ENCODE measurements at places on chromosomes 13 and 19.

DNA sequence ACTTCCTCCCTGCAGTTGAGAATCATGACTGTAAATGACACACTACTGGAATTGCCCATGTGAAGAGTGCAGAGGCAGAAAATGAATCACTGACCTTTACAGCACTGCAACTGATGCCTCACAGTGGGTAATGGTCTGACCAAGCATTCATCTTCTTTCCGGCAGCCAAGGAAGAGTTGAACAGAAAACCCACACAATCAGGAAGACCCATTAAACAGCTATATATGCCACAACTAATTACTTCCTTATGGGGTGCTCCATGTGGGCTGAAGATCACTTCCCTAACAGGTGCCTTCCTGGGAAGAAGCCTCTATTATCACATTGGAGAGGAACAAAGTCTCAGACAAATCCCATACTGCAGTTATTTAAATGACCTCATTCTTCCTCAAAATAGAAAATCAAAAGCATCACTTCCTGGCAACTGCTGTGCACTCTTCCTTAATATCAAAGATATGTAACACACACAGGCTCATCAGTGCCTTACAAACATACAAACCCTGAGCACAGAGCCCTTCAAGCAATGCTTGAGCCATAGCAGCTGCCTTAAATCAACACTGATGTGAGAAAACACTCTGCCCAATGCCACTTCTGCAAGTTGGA, 45.8 kb downstream of the RUBCNL start:
- no peak for DNase-seq

- DNase-seq = peak; percentile 93
These were observed 2.0 kb downstream of the REX1BD start for GRCh38 chr19:18590273-18591272.

DNA sequence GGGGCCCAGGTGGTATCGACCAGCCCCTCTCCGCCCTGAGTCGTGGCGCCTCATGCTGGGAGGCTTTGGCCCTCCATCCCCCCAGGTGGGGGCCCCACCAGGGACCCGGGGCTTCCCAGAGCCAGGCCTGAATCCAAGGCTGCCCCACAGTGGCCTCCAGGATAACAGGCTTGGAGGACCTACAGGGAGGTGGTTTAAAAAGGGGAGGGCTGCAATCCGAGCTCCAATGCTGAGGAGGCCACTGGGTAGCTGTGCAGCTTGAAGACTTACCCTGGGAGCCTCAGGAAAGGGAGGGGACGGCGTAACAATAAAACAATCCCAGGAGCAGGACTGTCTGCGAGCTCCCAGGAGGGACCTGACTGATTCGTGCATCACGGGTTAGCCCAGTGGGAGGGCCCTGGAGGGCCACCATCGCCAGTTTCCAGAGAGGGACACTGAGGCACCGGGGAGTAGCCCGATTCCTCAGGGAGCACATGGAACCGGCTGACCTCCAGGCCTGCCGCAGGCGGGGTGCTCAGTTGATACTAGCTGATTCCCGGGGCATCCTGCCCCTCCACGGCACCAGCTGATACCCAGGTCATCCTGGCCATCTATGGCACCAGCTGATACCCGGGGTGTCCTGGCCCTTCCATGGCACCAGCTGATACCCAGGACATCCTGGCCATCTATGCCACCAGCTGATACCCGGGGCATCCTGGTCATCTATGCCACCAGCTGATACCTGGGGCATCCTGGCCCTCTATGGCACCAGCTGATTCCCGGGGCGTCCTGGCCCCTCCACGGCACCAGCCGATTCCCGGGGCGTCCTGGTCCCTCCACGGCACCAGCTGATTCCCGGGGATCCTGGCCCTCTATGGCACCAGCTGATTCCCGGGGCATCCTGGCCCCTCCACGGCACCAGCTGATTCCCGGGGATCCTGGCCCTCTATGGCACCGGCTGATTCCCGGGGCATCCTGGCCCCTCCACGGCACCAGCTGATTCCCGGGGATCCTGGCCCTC, 3.7 kb upstream of the C2CD4C start:
- peak; percentile 92 for DNase-seq

DNA sequence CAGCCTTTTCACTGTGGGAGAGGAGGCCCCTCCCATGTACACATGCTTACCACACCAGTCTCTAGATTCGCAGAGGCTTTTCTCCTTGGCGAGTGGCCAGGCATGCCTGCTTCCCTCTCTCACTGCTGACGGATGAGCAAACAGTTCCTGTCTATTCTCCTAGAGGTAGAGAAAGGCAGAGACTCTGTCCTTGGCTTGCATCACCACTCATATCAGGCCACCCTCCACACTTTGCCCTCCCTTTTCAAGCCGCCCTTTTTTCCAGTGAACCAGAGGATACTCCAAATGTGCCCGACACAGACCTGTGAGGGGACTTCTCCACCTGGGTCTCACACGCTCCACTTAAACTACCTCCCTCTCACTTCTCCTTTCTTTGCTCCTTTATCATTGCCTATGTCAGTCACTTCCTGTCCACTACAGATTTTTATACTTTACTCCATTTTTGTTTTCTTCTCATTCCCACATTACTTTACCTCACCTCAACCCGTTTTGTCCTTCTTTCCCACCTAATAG, 284.6 kb downstream of the DNAJC15 start:
- DNase-seq = no peak

GRCh38 chr13:80428349-80429096, 87.6 kb upstream of the SPRY2 start:
- no peak for DNase-seq

DNA sequence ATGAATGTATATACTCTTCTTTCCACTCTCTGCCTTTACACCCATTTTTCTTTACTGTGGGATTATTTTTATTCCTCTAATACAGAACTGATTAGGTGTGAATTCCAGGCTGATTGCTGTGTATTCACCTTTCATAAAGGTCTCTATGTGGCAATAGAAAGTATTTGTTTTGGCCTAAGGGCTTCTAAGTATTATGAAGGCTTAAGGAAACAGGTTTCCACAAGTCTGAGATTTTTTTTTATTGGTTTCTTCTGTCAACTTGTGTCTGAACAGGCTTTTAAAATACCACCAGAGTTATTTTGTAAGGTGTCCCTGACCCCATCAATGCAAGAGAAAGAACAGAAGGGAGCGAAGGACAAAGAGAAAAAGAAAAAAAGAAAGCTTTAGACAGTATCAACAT, 1102.0 kb upstream of the SPRY2 start:
- DNase-seq = no peak

DNA sequence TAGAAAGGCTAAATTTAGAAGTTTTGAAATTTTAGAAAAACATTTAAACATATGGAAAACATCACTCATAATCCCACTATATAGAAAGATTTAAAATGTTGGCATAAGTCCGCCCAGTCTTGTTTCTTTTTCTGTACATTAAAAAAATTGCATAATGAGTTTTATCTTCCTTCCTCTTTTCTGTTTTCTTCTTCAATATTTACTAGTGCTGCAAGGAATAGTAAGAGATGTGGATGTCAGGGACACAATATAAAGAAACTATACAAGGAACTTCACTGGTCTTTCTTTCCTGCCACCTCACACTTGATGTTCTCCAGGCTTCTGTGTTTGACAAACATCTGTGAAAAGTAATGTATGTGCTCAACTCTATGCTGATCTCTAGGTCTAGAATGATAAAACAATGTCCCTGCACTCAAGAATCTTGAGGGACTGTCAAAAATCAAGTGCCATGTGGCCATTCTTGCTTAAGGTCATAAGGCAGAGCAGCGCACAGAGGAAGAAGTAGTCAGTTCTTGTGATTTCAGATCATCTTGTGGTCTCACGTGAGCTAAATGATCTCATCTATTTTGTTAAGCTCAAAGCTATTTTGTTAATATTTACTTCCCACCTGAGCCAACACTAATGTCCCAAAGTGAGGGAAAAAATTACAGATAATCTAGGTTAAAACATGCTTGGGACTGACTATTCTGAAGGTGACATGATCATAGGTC, 186.9 kb upstream of the OBI1 start:
- no peak for DNase-seq

GRCh38 chr13:67977066-67977465, 746.9 kb upstream of the PCDH9 start:
- no peak for DNase-seq

- no peak for DNase-seq
These were observed 1.1 kb upstream of the PRAM1 start for GRCh38 chr19:8503510-8503909.

- peak; percentile 59 for DNase-seq
These were observed 464.4 kb downstream of the ITGBL1 start for GRCh38 chr13:101916775-101917474.

DNA sequence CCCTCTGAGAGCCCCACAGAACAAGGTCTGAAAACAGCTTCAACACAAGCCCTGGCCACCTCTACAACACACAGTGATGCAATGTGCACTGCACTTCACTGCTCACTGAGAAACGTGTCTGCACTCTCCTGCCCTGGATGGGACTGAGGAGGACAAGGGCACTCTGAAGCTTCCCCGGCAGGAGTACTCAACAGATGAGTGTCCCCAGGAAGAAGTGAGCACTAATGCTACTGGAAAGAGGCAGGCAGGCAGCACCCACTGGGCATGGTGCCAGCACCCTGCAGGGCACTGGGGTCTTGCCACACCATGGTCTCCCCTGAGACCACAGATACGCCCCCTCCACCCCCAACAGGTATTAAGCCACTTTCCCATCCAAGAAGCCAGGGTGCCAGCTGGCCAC, 17.7 kb upstream of the SLC35E1 start:
- DNase-seq = peak; percentile 43

Data from H7 (cell line).